Head of caudate nucleus (tissue), 42 donors: ENCODE measurements at places on chromosomes 2 and 18.

DNA sequence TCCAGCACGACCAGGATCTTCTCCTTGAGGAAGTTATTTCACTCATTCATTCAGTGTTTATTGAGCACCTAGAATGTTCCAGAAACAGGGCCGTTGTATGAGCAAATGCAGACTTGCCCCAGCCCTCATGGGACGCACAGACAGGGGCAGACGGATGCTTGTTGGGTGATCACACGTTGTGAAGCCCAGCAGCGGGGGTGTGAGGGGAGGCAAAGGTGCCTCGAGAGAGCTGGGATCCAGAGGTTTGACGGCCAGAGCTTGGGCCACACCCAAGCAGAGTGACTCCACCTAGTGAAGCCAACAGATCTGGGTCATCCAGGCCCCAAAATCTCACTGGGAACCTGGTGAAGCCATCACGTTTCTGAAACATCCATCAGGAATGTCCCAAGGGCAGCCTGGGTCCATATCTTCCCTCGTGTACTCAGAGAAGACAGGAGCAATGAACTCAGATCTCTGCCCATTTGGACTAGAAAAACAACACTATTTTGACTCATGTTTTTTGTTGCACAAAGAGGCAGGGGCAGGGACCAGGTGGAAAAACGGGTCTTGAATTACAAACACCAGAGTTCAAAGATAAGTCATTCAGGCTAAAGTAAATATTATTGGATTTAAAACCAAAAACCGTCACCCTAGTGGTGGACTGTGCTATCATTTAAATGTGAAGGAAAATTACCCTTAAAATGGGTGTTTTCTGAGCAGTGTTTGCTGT lies 54.9 kb upstream of the RBM44 start:
- DNase-seq, result no peak

- no peak for DNase-seq
Measured at GRCh38 chr18:10499230-10499629, 26.6 kb upstream of the NAPG start.

- no peak for DNase-seq
Measured at GRCh38 chr18:58190842-58191530, 147.0 kb downstream of the NEDD4L start.

GRCh38 chr2:68714866-68715265 lies 19.7 kb upstream of the ARHGAP25 start:
- peak; percentile 48 for DNase-seq

- no peak for DNase-seq
Measured at GRCh38 chr2:237418300-237418699, 4.3 kb upstream of the COL6A3 start.

- no peak for DNase-seq
Measured at GRCh38 chr2:230582851-230583283, 129.8 kb upstream of the CAB39 start.

- DNase-seq, result no peak
Measured at GRCh38 chr2:39851651-39852110, 72.6 kb upstream of the THUMPD2 start.

GRCh38 chr2:235639885-235640284 lies 146.0 kb downstream of the AGAP1 start:
- DNase-seq, result no peak

DNA sequence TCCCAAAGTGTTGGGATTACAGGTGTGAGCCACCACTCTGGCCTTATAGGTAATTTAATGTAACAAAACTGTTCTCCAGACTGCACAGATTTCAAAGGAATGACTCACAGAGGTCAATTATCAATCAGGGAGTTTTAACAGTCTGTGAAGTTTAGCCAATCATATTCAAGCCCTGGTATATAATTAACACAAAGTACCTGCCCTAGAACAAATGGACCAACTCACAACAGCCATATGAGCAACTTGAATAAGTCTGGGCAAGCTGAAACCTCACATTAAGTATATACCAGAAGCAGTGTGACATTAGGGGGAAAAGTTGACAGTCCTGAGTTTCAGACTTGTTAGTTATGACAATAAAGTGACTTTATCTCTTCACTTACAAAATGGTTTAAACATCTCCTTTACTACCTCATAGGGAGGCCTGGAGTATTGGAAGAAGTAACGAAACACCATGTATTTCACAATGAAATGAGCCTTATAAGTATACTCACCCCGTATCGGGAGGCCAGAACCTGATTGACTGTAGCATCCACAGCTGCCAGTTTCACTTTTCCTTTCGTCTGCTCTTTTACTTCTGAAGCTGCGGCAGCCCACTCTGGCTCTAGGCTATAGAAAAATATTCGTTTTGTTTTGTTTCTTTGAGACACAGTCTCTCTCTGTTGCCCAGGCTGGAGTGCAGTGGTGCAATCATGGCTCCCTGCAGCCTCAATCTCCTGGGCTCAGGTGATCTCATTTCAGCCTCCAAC lies 22.2 kb downstream of the PDIA6 start:
- DNase-seq, result no peak

DNA sequence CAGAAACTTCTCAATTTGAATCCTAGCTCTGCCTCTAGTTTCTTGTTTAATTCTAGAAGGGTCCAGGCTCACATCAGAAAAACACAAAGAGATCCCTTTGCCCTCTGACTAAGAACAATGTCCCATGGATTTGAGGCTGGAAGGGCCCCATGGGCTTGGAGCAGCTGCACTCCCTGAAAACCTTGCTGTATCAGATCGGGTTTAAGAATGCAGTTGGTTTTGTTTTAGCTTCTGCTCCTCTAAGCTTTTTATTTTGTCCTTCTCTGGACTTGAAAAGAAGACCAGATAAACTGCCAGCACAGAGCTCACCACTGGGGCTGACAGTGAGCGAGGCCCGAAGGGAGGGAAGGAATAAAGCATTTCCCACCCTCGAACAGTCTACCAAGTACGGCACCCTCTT lies 69.2 kb upstream of the WIPF1 start:
- peak; percentile 66 for DNase-seq

- DNase-seq, result no peak
Measured at GRCh38 chr2:16058256-16058655, 117.9 kb downstream of the MYCN start.

GRCh38 chr2:121866789-121867188 lies 111.3 kb downstream of the TSN start:
- no peak for DNase-seq

- no peak for DNase-seq
Measured at GRCh38 chr2:21451403-21451802, 327.6 kb downstream of the TDRD15 start.

DNA sequence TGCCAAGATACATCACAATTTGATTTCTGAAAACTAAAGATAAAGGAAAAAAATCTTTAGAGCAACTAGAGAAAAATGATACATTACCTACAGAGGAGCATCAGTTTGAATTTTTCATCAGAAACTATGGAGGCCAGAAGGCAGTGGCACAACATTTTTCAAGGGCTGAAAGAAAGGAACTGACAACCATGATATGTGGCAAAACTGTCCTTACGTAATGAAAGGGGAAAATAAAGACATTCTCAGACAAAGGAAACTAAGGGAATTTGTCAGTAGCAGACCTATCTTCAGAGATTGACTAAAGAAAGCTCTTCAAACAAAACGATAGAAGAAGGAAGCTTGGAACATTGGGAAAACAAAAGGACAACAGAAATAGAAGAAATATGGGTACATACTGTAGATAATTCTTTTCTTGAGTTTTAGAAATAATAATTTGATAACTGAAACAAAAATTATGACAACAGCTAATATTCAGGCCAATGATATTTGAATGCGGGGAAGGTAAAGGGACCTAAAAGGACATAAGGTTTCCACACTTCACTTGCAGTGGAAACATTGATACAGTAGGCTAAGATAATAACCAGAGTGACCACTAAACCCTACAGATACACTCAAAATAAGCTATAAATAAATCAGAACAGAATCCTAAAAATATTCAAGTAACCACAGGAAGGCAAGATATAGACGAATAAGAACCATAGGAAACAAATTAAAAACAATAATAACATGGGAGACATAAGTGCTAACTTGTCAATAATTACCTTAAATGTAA lies 70.0 kb upstream of the NPAS2 start:
- DNase-seq, result no peak

GRCh38 chr2:44722026-44722625 lies 219.4 kb upstream of the SIX3 start:
- DNase-seq, result no peak

- peak; percentile 51 for DNase-seq
Measured at GRCh38 chr2:15941481-15941850, 1.1 kb downstream of the MYCN start.

GRCh38 chr2:181485638-181485946 lies 28.4 kb downstream of the ITGA4 start:
- no peak for DNase-seq

- DNase-seq, result no peak
Measured at GRCh38 chr18:63192126-63192884, 127.3 kb downstream of the BCL2 start.

GRCh38 chr2:44778221-44778654 lies 163.3 kb upstream of the SIX3 start:
- no peak for DNase-seq

- no peak for DNase-seq
Measured at GRCh38 chr2:118103951-118104940, 16.0 kb downstream of the INSIG2 start.

GRCh38 chr2:229489016-229489415 lies 217.9 kb upstream of the PID1 start:
- DNase-seq, result peak; percentile 77

GRCh38 chr18:79792096-79792987 lies 5.4 kb upstream of the KCNG2 start:
- DNase-seq, result no peak

DNA sequence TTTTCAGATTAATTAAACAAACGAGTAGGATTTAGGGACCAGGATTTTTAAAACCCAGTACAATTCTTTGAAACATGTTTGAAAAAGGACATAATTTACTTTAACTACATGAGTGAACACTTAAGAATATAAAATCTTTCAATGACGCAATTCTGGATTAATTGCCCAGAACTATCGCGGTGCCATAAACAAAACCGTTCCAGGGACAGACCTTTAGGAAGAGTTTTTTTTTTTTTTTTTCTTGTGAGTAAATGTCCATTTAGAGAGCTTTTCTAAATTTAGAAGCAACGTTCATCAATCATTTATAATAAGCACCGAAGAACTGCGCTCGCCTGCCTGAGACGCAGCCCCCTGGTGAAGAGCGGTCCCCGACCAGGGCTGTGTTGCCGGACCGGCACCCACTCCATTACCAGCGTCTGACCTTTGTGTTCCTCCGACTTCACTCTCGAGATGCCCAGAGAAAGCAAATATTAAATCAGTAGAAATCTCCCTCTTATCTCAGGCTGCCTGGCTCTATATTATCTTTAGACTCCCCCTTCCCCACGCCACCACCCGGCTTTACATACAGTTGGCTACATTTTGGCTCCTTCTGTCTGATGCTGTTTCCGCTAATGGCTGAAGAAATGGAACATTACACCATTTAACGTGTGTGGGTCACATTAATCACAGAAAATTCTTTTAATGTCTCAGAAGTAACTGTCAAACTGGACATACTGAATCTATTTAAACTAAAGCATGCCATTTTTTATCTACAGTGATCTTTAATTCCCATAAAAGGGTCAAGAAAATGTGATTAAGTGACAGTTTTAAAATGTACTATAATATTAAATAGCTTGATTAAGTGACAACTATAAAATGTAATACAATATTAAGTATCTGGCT lies 364.0 kb upstream of the MEIS1 start:
- DNase-seq, result no peak

DNA sequence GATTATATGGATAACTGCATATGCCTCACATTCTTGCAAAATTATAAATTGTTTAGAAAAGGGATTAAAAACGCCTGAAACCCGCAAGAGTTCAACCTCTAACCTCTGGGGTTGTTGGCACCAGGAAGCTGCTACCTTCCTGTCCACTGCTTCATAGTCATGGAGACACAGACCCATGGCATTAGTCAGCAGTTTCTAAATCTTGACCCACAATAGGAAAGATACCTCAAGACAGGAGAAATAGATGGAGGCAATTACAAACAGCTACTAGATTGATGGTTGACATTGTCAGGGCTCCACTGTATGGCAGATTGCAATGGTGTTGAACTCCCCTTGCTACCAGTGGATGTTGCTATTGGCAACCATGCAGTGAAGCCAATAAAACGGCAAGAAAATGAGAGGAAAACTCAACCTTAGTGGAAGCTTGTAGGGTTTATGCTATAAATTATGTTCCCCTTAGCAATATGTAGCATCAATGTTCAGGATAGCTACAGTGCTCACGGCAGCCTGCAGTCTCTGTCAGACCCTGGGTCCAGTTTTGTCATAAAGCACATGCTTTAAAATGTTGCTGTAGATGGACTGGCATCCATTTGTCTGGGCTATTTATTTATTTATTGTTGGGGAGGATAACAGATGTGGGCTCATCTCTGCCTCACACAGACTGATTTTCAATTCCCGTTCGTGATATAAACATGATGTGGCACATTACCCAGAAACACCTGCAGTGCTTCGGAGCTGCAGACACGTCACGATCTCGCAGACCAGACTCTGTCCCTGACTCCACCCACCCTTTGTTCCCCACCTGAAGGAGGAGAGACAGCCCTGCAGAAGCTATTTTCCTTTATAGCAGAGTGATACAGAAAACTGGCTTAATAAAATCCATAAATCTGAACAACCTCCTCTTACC lies 233.4 kb downstream of the AGPS start:
- no peak for DNase-seq

DNA sequence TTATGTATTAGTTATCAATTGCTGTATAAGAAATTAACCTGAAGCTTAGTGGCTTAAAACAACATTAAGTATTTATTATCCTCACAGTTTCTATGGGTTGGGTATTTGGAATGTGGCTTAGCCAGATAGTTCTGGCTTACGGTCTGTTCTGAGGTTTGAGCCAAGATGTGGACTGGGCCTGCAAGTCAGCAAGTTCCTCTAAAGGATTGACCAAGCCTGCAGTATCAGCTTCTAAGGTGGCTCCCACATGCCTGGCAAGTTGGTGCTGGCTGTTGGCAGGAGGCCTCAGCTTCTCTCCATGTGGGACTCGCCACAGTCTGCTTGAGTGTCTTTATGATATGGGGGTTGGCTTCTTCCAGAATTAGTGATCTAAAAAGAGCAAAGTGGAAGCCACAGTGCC lies 45.0 kb upstream of the TCF4 start:
- no peak for DNase-seq

- no peak for DNase-seq
Measured at GRCh38 chr2:198691236-198691635, 766.5 kb downstream of the SATB2 start.

DNA sequence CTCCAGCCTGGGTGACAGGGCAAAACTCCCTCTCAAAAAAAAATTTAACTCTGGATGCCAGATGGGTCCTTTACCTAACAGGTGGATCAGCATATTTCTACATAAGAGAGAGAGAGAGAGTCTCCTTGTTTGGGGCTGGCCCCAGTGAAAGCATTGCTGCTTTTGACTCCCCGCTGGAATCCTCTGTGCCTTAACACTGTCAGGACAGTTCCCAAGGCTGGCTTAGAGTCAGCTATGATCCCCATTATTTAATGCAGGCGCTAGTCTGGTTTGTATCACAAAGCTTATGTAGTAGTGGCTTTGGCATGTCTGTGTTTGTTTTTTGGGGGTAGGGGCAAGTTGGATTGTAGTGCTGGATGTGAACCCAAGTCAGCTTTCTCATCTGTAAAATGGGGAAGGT lies 9.4 kb downstream of the INPP4A start:
- no peak for DNase-seq
